ENCODE measurements at places on chromosomes 7 and 10. TPM values are rescaled to one million over a fixed set of nuclear protein-coding genes. Genes with fewer than 3 reads are reported as not detected.

DNA sequence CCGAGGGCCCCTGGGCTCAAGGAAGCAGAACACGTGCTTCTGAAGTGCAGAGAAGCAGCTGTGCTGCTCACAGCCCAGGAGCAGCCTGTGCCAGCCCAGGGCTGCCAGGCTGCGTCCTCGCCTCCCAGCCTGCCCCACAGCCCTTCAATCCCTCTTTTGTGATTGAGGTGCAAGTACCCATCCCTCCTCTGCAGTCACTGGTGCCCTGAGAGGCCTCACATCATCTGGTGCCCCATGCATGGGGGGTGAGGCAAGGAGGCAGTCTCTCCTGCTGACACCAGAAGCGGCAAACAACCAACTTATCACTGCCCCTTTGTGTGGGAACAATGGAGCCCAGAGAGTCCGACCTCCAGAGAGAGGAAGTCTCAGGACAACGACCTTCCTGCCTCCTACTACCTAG lies 49.8 kb upstream of the FGFR2 start:
- DNase-seq, result no peak

DPP6 gene
- total RNA-seq, result 1.3 TPM

DNA sequence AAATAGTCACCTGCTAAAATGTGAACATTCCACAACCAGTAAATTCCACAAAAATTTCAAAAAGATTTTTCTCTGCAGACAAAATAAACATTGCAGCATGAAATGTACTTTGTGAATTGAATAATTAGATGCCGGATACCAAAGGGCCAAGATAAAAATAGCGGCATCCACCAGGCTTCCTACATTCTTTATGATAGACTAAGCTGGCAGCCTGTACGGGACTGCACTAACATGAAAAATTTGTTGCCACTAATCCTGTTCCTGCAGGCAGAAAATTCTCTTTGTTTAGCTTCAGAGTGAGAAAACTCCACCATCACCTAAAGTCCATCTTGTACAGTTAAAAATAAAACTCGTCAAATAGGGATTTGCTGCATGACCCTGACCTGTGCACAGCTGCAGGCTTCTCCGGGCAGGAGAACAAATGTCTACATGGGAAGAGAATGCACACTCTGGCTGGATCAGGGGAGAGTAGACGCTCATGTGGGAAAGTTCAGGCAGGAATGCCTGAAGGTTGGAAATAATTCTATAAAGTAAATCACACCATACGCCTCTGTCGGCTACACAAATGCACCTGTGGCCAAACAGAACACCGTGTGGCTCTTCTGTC lies 15.6 kb upstream of the ADO start:
- DNase-seq, result no peak

- DNase-seq, result no peak
These were observed 361.5 kb upstream of the LRRTM3 start for GRCh38 chr10:66564287-66564686.

GRCh38 chr10:79380946-79381721 lies 33.9 kb downstream of the PPIF start:
- DNase-seq, result no peak

- no peak for DNase-seq
These were observed 57.5 kb downstream of the INSIG1 start for GRCh38 chr7:155355176-155355575.

DNA sequence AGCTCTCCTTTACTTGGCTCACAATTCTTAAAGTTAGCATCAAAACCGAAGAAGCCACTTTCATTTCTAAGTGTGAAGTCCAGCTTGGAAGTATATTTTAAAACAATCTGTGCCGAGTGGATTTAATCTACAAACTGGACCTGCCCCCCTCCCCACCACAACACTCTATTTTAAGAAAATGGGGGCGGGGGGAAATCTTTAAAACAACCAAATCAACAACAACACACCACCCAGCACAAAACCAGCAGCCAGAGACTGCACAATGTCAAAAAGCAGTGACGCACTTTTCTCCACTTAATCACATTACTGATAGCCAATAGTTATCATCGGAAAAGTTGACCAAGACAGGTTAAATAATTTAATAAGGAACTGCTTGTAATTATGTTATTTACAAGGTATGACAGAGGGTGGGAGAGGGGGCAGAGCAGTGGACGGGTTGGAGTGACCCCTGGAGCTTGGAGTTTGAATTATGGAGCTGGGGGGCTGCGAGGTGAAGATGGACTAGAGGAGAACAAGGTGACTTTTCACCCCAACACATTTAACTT lies 2.8 kb downstream of the EBF3 start:
- no peak for DNase-seq

DNA sequence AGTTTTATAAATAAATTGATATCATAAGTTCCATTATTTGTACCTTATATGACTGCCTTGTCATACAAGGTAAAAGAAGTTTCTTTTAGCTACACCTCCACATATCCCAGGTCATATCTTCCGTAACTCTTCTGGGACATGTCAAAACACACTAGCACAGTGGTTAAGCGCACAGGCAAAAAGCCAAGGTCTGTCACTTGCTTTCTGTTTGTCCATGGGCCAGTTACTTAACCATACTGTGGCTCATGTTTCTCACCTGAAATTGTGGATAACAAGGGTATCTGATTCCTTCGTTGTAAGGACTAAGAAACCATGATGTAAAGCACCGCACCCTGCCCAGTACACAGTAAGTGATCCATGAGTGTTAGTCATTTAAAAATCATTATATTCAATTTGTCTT lies 56.2 kb downstream of the SEMA3D start:
- DNase-seq, result peak; percentile 5

- peak; percentile 73 for DNase-seq
These were observed 104.9 kb downstream of the CDK6 start for GRCh38 chr7:92731335-92732063.

GRCh38 chr7:89914711-89915110 lies 239.6 kb upstream of the STEAP1 start:
- DNase-seq, result no peak
